Islet precursor cell (in vitro differentiated cells): ENCODE measurements at places on chromosomes 12 and 14.

- no peak for DNase-seq
These were observed 30.1 kb upstream of the CAND1 start for GRCh38 chr12:67239061-67239460.

DNA sequence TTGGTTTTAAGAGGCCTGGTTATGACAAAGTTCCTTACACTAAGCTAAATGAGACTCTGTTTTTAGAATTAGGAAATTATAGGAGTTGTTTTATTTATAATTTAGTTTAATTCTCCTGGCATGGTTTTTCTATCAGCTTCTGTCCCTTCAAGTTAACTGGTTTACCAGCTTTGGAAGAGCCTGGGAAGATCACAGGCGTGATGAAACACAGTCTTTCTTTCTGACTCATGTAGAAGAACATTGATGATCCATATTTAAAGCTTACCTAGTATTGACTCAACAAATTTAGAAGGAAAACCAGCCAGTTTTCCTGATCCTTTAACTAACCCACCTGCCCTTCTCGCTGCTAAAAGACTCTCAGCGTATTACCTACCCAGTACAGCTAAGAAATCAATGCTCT lies 155.2 kb downstream of the TGFB3 start:
- DNase-seq = no peak

DNA sequence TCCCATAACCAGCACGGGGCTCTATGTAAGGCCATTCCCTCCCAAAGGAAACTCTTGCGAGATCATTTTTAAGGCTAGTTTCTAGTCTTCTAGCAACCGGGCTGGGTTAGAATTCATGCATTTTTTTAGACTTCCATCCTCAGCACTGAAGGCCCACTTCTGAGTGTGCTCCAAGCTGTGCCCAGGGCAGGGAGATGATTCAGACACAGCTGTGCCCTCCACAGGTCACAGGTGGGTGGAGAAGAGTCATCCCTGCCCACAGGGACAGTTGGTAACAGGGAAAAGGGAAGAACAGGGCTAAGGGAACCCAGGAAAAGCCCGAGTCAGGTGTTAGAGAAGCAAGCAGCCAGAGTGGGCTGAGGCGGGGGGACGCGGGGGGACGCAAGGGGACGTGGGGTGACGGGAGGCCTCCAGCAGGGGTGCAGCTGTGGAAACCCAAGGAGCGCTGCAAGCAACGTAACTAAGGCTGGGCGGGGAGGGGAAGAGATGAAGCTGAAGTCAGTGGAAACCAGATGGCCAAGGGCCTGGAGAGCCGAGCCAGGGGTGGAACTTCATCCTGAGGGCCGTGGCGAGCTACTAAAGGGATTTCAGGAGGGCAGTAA lies 27.2 kb upstream of the PPP2R5C start:
- peak; percentile 32 for DNase-seq

GRCh38 chr14:24890716-24891115 lies 159.2 kb downstream of the STXBP6 start:
- no peak for DNase-seq

DNA sequence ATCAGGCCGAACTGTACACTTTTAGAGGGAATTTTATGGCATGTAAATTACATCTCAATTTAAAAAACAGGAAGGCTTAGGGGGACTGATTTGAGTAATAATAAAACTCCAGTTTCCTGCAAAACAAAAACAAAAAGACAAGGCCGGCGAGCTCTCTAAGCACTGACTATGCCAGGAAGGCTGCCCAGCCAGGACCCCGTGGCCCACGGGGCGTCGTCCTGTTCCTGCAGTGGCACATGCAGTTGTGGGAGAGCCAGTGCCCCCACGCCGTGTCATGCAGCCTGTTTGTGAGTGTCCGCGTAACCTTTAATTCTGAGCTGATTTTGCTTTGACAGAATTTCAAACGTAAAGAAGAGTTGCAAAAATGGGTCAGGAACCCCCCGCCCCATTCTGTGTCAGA lies 10.5 kb downstream of the XRCC3 start:
- DNase-seq = no peak

DNA sequence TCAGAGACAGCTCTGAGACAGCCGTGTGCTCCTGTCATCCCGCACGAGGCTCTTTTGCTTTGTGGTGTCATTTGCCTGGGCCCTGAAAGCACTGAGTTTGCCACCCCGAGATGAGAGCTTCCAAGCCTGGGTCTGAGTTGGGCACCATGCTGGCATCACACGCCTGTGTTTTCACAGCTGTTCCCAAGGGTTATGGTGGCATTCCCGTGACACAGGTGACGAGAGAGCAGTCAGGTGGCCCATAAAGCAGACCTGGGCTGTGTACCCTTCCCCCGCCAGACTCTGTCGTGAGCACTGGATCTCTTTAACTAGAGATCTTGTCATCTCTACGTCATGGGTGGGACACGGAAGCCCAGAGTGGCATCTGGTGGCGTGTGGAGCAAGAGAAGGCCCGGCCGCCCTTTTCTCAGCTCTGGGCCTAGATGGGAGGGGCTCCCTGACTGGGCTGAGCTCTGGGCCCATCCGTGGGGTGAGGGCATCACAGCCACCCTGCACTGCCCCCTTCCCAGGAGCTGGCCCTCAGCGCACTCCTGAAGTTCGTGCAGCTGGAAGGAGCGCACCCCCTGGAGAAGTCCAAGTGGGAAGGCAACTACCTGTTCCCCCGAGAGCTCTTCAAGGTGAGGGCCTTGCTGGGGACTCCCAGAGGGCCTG lies 2.6 kb downstream of the NOC4L start:
- DNase-seq = no peak

DNA sequence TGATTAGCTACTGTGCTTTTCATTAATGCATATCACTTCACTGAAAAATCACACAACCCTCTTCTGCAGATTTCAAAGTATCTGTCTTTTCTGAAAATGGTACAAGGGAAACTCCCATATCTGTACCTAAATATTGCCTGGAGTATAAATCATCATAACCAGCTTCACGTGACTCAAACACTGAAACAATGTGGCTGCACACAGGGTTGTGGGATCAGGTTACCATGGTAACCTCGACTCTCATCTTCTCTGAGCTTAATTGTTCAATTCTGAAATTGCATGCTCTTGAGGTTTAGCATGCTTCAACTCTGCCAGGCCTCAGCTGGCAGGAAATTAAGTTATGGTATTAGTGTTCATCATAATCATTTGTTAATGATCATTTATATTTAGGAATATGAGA lies 77.5 kb upstream of the CPSF6 start:
- no peak for DNase-seq

DNA sequence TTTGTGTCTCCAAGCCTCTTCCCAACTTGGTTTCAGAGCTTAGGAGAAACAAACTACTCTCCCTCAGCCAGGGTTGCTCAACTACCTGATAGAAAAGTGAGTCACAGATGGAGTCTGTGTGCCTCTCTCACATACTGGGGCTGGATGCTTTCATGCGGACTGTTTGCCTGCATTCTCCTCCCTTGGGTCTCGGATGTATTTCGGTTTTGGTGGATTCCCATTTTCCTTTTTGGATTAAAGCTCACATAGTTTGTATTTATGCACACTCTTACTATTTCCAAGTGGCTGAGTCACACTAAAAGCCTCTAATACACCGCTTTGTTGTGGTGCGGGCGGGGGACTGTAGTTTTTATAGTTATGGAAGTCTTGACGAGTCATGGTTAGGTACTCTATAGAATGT lies 505.4 kb downstream of the LRFN5 start:
- no peak for DNase-seq

GRCh38 chr14:104820669-104821228 lies 19.8 kb downstream of the ZBTB42 start:
- DNase-seq = peak; percentile 92

DNA sequence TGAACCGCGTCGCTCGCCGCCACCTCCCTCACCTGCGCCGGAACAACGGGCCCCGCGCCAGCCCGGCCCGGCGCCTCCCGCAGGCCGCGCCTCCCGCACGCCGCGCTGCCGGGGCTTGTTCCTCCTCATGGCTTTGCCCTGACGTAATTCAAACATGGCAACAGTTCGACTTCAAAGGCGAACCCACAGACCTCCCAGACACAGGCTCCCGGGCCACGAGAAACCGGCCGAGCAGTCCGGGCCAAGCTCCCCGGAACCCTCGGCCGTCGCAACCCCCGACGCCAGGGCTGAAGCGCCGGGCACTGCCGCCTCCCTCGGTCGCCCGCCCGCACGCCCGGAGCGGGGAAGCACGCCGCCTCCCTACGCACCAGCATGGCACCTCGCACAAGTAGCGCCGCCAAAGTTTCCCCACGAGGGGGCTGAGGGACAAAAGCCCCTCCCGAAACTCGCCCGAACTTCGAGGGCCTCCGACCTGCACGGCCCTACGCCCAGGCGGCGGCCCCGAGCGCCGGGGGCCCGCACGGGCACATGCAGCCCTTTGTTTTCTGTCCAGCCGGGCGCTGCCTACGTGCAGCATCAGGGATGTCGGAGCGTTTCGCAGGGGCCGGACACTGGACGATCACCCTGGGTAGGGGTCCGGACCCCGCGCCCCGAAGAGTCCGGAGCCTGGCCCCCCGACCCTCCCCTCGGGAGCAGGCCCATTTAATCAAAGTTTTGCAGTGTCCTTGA lies 1.7 kb downstream of the SINHCAF start:
- peak; percentile 93 for DNase-seq

GRCh38 chr12:122980183-122981035 lies at the start of gene ARL6IP4:
Gene ARL6IP4 (plus strand): TSS chr12:122980681. CDS start chr12:122981140, 459 bp downstream.
- peak; percentile 88 for DNase-seq

GRCh38 chr14:91872517-91873470 lies 5.5 kb upstream of the TC2N start:
- no peak for DNase-seq

- peak; percentile 85 for DNase-seq
These were observed 511 bp downstream of the ANO6 start for GRCh38 chr12:45216230-45216982.

GRCh38 chr14:105053996-105054395 lies 11.2 kb downstream of the GPR132 start:
- peak; percentile 44 for DNase-seq
